ENCODE measurements at places on chromosomes 12 and 14.

GRCh38 chr12:131831635-131832041 is 3.4 kb downstream of the MMP17 start:
- no peak for DNase-seq

DNA sequence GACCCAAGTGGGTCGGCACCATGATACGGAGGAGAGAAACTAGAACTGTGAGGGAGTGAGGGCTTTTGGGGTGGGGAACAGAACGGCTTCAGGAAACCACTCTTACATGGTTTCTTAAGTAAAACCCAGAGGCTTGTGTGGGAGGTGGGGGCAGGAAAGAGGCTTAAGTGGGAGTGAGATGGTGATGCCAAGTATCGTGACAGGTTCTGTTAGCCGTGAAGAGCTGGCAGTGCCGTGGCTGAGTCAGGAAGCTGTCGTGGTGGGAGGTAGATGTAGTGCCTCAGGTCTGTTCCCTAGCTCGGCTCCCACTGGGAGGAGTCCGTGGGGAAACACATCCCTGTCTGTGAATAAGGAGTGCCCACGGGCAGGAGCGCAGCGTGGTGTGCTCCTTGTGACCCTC is 185.8 kb upstream of the FKBP4 start:
- DNase-seq = no peak

GRCh38 chr12:127459687-127460086 is 807.3 kb upstream of the TMEM132C start:
- no peak for DNase-seq

GRCh38 chr12:103839103-103839502 is 1.9 kb downstream of the NT5DC3 start:
- no peak for DNase-seq

GRCh38 chr14:64644629-64645028 is 59.6 kb upstream of the PLEKHG3 start:
- no peak for DNase-seq

- DNase-seq = no peak
These were observed 256.6 kb upstream of the PPFIA2 start for GRCh38 chr12:82015623-82016347.
